Stimulated activated CD8-positive, alpha-beta memory T cell treated with anti-CD3 and anti-CD28 coated beads, Interleukin-12 subunit alpha, Interleukin-12 subunit beta, amount 100 ng/mL, for 1 hour (primary cell): ENCODE measurements at places on chromosomes 7 and 10.

GRCh38 chr7:12220389-12221046, 9.4 kb downstream of the TMEM106B start:
- no peak for DNase-seq

GRCh38 chr7:69414555-69414954, 183.7 kb upstream of the AUTS2 start:
- no peak for DNase-seq

DNA sequence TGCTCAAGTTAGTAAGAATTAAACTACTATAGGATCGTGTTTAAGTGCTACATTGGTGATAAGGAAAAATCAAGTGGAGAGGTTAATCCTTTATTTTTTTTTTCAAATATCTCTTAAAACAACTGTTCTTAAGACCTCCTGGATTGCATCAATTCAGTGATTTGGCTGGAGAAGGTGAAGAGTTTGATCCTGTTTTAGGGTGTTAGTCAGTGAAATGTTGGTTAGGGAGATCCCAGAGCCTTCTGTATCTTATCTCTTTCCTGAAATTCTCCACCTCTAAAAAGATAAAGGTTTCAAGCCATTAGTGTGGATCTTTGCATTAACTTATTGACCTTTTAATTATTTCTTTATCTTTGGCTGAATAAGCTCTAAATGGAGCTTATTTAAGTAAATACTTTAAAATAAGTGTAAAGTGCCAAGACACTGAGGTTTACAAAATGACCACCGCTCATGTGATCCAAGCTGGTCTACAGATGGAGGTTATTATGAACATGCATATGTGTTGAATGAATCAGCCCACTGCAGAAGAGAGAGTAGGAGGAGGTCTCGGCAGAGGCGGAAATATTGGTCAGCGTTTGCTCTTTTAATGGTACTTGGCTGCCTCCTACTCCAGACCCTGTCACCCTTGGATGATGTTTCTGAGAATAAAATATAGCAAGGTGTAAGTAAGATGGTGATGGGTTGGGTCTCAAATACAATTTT, 51.8 kb upstream of the BMPER start:
- DNase-seq = no peak

- DNase-seq = no peak
Observed at GRCh38 chr7:44077681-44078091, 4.6 kb downstream of the POLM start.

DNA sequence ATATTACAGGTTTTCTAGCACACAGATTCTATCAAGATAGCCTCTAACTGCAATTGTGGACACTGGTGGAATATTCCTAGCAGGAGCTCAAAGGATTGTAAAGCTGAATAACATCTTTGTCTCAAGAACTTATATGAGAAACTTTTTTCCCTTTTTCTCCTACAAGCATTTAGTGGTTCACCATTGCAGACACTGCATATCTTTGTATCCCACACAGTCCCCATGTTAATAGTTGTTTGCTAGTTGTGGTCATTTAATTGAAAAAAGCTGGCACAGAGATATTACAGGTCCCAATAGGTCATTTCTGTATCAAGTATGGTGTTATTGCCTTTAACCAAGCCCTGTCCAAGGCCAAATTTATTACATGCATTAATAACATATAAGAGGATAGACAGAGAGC, 226.2 kb upstream of the TCF7L2 start:
- no peak for DNase-seq

DNA sequence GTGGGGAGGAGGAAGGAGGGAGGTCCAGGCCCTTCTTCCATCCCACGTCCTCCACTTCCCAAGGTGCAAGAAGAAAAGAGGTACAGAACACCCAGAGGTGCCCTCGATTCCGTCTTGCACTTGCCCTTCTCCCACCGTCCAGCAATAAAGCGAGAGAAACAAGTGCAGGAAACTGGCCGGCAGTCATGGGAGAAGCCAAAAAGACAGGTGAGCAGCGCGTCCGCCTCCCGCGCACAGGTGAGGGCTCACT, 1.3 kb downstream of the C10orf95 start:
- no peak for DNase-seq

DNA sequence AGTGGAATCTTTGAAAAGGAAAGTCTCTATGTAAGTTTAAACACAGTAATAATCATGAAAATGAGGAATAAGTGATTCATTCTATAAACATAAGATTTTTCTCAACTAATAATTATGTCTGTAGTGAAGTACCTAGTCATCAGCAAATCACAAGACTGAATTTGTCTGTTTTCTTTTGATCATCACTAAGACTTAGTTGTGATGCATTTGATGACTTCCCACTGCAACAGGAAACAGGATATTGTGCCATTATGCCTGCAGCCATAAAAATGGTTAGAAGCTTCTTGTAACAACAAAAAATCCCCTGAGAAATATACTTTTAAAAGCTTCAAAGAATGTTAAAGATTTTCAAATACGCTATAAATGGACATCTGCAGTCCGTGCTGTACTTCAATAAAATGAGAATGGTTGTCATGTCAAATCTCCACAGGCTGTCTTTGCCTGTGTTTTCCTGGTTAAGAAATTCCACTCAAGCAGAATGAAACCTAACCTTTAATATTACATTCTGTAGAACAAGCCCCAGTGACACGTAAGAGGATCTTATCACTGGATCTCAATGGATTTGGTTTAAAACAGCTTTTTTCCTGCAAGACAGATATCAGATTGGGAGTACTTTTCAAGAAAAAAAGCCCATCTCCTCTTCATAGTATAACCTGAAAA, 1262.3 kb upstream of the PHF14 start:
- no peak for DNase-seq

DNA sequence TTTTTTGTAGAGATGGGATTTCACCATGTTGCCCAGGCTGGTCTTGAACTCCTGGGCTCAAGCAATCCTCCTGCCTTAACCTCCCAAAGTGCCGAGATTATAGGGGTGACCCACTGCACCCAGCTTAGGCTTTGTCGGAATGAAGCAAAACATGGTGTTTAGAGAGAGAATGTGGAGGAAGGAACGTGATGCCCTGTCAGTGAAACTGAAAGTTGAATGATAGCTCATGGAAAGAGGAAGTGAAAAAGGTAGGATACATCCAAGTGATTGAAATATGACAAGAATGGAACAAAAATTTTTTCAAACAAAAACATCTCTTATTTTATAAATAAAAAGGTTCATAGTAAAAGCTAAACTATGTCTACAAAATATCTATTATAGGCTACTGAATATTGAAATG, 5.9 kb downstream of the AKAP9 start:
- no peak for DNase-seq

DNA sequence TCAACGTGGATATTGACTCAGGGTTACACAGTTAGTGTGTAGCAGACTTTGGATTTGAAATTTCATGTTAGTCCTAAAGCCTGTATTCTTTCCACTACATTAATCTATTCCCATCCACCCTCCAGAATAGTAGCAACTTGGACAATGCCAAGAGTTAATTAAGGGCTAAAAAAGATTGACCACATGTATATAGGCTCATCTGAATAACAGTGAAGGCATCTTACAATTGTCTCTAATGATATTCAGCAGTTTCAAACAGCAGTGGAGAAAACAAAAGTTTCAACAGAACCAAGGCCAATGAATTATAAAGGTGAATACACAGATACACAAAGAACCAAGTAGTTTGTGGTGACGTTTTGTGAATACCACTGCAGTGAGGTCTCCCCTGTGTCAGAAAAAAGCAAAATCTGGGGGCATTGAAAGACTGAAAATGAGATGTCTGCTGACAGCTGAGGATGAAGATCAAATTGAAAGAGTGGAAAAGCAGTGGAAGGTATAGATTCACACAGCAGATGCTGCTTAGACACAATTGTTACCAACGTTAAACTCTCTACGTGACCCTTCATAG, 202.8 kb downstream of the SEMA3E start:
- no peak for DNase-seq

- DNase-seq = no peak
Observed at GRCh38 chr10:22342421-22342820, 2.9 kb upstream of the SPAG6 start.

DNA sequence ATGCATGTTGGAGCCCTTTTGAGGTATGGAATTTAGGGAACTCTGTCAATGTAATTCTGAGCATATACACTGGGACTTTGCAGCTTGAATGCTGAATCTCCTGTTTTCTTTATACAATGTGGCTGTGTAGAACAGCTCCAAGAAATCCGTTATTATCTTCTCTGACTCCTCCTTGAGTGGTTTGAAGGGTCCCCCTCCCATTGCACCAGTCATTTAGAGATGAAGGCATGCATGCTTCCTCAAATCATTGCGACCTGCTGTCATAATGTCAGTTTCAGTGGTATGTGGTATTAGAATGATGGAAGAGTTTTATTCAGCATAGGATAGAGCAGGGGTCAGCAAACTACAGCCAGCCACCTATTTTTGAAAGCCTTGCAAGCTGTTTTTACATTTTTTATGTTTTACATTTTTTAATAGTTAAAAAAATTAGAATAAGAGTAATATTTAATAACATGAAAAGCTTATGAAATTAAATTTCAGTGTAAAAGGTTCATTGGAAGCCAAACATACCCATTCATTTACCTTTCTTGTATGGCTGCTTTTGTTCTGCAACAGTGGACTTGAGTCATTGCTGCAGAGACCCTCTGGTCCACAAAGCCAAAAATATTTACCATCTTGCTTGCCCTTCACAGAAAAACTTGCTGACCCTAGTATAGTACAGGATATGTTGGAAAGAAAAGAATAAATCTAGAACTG, 8.1 kb downstream of the STK17A start:
- DNase-seq = no peak

DNA sequence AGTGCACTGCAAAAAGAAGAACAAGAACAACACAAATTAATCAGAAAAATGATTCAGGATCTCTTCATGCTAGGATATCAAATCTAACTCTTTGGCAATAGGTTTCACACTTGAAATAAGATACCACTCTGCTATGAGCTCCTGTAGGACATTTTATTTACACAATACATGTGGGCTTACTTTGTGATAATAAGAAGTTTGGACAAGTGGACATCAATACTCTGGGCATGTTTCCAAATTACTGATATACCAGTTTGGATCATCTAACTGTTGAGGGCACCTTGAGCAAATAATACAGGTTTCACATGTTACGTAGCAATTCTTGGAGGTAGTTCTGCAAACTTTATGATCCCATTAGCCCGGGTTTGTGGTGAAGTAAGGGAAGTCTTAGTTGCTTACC, 59.8 kb downstream of the CPVL start:
- no peak for DNase-seq

DNA sequence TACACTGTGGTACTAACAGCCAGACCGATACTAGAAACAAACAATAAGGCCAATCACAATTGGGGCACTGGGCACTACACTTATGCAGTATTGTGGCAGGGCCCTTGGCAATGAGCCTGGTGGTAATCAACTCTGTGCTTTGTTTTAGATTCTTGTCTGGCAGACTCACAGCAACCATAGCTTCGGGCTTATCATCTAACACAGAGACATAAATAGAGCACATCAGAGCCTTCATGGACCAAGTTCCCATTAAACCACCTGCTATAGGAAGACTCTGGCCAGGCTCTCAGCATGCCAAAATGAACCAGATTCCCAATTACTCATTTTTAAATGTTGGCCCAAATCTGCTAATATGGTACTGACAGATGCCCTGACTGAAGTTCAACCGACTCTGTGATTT, 218.6 kb downstream of the DGKI start:
- no peak for DNase-seq

DNA sequence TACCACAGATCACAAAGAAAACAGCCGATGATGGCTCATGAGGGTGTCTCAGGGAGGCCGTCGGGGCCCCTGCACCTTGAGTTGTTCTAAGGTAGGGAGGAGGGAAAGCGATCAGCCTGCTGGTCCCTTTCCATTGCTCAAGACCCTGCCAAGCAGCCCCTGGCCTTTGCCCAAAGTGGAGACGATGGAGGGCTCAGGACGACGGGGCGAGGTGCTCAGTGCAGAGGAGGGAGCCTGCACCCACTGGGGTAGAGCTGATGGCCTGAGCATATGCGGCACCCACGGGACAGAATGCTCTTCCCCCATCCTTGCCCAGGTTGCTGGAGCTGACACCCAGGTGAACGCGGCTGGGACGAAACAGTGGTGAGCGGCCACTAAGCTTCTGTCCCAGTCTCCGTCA, 58.3 kb upstream of the FAM20C start:
- no peak for DNase-seq

DNA sequence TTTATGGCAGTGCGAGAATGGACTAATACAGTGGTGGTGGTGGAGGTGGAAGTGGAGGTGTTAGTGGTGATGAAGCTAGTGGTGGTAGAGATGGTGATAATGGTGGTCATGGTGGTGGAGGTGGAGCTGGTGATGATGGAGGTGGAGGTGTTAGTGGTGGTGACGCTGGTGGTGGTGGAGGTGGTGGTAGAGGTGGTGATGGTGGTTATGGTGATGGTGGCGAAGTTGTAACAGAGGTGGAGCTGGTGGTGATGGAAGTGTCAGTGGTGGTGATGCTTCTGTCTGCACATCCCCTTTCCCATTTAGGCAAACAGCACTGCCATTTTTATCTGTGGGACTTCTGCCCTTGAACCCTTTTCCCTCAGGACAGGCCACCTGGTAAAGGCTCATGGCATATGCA, 7.4 kb upstream of the PTPRN2 start:
- DNase-seq = no peak

GRCh38 chr10:133225707-133226191, 4.3 kb upstream of the UTF1 start:
- DNase-seq = no peak

DNA sequence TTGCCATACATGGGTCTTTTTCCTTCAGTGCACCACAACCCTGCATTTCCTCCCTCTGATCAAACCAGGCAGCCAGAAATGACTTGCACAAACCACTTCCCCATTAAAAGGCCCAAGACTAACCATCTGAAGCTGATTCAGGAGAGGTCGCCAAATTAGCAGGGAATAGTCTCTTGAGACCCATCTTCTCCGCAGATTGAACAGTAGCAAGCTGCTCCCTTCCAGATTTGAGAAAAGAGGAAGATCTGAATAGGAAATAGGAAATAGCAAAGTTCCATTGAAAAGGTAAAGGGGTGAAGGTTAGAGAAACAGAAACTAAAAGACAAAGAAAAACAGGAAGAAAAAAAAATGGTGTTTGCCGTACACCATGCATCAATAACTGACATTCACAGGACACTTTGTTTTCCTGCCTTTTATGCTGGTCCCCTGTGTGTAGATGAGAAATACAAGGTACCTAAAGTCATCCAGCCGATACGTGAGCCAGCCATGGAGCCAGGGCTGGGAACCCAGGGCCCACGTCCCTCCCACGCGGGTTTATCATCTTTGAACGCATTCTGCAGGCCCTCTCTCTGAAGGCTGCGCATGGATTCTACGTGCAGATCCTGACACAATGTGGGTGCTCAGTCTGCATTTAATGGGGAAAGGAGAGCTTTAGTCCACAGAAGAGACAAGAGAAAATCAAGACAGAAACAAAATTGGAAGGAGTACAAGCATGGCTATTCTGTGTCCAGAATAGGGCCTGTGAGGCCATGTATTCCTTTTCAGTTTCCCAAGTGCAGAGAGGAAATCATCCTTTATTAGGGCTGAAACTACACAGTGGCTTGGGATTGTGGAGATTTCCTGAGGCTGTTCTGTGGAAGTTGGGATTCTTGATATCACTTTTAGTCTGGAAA, 268.4 kb upstream of the NPVF start:
- DNase-seq = no peak
